Activated CD4-positive, alpha-beta T cell treated with anti-CD3 and anti-CD28 coated beads, Interleukin-2, Interleukin-4, amounts not matched to agents 100 ng/mL and 50 ng/mL, durations not matched to agents 16 hours and 8 hours (primary cell): ENCODE measurements at places on chromosomes 2 and 18.

- DNase-seq: no peak
These were observed 137.6 kb upstream of the ID2 start for GRCh38 chr2:8544171-8544785.

DNA sequence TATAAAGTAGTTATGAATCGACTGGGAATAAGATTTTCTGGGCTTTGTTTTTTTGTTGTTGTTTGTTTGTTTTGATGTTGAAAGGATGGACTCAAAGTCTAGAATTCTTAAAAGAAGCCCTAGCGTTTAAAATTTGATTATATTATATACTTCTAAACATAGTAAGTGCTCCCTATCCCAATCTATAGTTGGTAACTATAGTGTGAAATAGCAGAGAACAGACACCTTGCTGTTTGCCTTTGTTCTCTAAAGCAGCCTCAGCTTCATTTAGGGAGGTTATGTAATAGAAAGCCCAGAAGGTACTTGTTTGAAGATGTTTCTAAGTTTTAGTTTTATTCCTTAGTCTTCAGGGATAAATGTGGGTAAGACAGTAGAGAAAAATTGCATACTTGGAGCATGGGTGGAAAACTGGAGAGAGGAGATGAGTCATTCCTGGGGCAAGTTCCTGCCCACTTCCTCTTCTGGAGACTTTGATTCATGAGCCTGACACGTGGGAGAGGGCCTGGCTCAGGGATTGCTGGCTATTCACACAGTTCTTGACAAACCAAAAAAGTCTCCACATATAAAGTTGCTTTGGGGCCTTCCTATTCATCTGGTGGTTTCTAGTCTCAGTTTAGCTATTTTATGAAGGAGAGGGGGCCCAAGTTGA, 131.9 kb downstream of the MYO1B start:
- peak; percentile 32 for DNase-seq

DNA sequence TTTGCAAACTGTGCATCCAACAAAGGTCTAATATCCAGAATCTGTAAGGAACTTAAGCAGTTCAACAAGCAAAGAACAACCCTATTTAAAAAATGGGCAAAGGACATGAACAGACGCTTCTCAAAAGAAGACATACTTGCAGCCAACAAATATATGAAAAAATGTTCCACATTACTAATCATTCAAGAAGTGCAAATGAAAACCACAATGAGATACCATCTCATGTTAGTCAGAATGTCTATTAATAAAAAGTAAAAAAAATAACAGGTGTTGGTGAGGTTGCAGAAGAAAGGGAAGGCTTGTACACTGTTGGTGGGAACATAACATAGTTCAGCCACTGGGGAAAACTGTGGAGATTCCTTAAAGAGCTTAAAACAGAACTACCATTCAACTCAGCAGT, 126.2 kb downstream of the NAT8 start:
- DNase-seq: no peak

DNA sequence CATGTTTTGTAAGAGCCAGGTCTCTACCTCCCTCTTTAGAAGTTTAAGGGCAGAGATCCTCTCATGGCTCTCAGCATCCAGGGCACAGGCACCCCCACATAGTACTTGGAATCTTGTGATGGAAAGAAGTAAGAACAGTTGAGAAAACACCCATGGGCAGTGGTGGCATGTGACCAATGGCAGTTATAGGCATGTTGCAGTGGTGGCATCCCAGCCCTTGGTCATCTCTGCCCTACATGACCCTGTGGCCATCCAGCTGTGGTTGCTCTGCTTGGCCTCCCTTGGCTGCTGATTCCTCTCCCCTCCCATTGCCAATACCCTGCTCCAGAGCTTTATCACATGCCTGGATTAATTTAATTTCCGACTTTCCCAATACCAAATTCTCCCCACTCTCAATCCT, 13.3 kb upstream of the MSH2 start:
- DNase-seq: no peak

DNA sequence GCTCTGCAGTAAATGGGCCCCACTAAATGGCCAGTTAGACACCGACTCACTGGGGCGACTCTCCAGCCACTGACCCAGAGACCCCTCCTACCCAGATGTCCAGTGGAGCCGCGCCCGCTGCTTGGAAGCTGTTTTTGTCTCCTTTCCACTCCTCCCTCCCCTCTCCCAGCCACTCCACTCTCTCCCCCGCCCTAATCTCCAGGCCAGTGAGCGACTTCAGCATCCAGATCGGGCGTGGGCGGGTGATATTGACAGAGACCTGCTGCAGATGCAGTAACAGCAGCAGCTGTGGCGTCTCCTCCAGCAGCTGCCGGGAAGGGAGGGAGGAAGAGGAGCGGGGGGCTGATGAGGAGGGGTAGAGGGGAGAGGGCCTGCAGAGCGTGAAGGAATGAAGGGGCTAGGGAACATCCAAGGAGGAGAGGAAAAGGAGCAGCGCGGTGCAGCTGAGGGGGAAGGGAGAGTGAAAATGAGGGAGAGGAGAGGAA, at the start of gene SCN7A:
Gene SCN7A (minus strand): TSS at position 110 of the 485 bp plus-strand sequence. CDS start 16,553 bp downstream, outside the sequence.
- no peak for DNase-seq
